Activated naive CD4-positive, alpha-beta T cell treated with anti-CD3 and anti-CD28 coated beads, Interleukin-2, amount 50 U/mL, for 72 hours (primary cell): ENCODE measurements at places on chromosomes 5 and 9. TPM values are rescaled to one million over a fixed set of nuclear protein-coding genes. Genes with fewer than 3 reads are reported as not detected.

The FOXD4L5 gene
- 0.23 TPM for total RNA-seq

DNA sequence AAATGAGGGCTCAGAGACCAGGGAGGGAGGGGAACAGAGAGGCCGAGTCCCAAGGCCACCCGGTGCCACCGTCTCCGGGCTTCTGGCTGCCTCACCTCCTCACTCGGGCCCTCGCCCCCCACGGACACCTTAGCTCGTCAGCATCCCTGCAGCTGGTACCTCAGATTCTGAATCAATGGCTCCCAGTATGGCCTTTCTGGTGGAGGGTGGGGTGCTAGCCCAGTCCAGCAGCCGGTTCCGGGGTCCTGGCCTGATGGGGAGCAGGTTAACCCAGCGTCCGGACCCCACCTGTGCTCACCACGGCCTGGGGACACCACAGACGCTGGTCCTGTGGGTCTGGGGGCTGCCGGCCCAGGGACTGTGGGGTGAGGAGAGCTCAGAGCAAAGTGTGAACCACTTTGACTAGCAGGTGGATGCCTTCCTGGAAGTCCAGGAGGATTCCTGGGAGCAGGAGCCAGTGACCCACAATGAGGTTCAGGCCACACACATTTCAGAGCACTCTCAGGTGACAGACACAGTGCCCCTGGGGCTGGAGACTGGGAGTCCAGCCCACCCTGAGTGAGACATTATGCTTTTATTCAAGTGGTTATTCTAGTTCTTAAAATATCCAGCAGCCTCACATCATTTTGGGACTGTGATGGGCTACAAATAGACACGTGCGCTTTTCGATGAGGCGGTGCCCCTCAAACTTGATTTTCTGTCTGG, 53.3 kb downstream of the AHRR start:
- no peak for DNase-seq

GRCh38 chr5:142904416-142904815, 134.2 kb downstream of the ARHGAP26 start:
- no peak for DNase-seq

DNA sequence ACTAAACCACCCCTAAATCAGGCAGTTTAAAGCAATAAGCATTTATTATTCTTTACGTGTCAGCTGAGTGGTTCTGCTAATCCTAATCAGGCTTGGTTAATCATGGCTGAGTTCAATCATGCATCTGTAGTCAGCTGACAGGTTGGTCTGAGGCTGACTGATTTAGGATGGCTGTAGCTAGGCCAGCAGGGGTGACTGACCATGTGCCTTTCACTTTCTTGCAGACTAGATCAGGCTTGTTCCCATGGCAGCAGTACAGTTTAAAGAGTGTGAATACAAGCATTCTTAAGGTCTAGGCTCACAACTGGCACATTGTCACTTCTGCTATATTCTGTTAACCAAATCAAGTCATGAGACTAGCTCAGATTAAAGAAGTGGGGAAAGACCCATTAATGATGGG, 16.1 kb upstream of the MPDZ start:
- no peak for DNase-seq

GRCh38 chr5:41863871-41864486, 6.2 kb downstream of the OXCT1 start:
- no peak for DNase-seq

The MYOZ3 gene
- 0.09 TPM for total RNA-seq

DNA sequence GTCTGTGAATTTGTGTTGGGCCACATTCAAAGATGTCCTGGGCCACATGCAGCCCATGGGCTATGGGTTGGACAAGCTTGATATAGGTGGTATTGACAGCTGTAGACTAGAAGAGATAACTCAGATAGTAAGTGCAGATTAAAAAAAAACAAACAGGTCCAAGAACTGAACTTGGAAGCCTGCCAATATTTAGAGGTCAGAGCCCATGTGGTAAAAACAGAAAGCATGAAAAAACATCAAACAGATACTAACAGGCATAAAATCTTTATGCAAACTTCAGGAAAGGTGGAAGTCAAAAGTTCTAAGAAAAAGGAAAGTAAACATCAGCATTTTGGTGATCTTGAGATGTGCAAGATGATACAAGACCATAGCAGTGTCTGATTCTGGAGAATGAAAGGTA, 155.1 kb upstream of the NR4A3 start:
- DNase-seq, result no peak

The MARVELD2 gene
- 0.39 TPM for total RNA-seq

GRCh38 chr5:15513911-15514310, 13.9 kb downstream of the FBXL7 start:
- no peak for DNase-seq

DNA sequence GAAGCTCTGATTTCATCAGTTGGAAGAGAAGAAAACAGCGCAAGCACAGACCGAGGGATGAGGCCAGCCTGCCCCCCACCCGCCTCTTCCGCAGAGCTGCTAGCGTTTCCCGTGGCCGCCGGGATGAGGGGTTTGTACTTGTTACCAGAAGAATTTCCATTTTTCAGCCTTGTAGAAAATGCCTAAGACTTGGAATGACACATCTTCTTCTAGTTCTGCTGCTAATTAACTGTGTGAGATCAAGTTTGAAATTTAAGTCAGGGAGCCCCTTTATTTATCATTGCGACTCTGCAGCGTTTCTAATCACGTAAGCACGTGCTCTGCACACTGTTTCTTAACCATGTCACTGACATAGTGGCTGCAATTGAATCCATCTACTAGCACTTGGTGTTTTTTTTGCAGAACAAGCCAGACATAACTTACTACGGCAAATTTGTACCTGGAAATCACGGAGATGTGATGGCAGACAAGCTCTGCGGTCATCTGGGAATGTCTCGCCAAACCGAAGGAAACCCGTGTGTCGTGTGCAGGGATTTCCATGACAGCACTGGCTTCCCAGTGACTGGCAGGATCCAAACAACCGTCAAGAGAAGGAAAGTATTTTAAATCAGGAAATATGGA, 41.8 kb upstream of the ROR2 start:
- DNase-seq, result no peak

The CBY3 gene
- not detected for total RNA-seq

The AK6 gene
- total RNA-seq, result 61.3 TPM

DNA sequence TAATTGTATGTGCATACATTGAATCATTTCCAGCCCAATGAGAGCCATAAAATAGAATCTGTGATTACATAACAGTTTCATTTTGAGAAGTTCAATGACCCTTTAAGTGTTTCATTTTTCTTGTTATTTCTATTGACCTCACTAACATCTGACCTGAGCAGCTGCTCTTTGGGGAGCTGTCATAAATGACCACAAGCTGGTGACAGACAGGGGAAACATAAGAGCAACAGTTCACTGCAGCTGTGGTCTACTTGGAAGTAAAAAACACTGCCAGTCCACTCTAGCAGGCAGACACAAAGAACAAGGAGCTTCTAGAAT, 265.4 kb downstream of the DTWD2 start:
- no peak for DNase-seq

DNA sequence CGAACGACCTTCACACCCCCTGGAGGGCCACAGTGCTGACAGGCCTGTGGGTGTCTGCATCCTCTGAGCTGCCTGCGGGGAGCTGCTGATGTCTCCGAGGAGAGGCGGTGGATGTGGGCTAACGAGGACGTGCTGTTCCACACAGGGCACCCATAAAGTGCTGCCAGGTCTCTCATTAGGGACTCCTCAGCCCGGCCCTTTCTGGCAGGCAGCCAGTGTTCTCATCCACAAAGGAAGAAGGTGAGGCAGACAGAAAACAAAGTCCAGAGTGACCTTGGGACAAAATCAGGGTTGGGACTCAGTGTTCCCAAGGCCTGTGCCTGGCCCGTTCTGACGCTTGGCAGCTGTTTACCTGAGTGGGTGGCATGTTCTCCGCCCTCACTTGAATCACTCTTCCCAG, 29.3 kb downstream of the CARTPT start:
- DNase-seq, result no peak

- no peak for DNase-seq
Measured at GRCh38 chr9:112125951-112126388, 49.1 kb downstream of the SUSD1 start.

DNA sequence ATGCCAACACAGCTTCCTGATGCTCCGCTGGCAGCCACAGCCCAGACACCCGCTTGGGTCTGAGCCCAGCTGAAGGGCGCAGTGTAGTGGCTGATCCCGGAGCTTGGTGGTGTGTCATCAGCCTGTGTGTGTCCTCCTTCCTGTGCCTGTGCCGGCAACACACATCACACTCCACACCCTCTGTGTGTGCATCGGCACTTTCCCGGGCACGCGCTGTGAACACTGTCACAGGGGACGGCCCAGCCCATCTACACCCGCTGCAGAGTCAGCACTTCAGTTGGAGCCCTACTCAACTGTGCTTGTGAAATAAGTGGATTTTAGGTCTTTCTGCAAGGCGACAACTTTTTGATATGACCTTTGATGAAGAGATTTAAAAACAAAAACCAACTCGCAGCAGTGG, 189.4 kb downstream of the IRX2 start:
- DNase-seq, result no peak

- peak; percentile 76 for DNase-seq
Measured at GRCh38 chr5:157651623-157652376, 438 bp downstream of the SOX30 start.

- no peak for DNase-seq
Measured at GRCh38 chr9:31347082-31347617, 1037.3 kb upstream of the ACO1 start.

DNA sequence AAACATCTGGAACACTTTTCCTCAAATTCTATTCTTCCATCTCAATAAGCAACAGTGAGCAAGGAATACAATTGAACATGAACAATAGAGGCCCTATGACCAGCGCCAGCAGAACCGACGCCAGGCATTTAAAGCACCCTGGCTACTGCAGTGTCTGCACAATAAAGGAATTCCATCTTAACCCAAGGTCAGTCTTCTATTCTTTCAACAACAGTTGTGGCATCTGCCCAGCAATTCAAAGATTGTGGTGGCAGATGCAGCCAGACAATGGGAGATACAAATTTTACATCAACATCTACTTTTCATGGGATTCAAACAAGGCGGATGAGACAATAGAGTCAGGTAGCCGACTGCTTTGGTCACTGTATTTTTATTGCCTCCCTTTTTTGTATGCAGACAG, 65.9 kb downstream of the ELL2 start:
- DNase-seq, result no peak

DNA sequence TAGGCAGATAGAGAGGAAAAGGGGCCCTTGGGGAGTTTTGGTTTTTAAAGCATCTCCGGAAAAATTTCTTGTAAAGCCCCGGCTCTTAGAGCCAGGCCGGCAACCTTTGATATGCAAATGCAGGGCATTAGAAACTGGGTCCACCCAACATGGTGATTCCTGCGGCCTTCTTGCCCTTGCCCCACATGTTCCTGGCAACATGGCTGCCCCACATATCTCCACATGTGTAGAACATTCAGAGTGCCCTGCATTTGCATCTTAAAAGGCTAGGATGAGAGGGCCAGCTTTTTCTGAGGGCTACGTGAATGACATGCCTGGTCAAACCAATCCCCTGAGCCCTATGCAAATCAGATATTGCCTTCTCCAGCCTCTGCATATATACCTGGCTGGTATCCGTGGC, 5.0 kb upstream of the SNAPC3 start:
- DNase-seq, result no peak

- no peak for DNase-seq
Measured at GRCh38 chr5:74648835-74649293, 8.3 kb upstream of the ENC1 start.

GRCh38 chr5:15737036-15737821, 237.2 kb downstream of the FBXL7 start:
- no peak for DNase-seq

DNA sequence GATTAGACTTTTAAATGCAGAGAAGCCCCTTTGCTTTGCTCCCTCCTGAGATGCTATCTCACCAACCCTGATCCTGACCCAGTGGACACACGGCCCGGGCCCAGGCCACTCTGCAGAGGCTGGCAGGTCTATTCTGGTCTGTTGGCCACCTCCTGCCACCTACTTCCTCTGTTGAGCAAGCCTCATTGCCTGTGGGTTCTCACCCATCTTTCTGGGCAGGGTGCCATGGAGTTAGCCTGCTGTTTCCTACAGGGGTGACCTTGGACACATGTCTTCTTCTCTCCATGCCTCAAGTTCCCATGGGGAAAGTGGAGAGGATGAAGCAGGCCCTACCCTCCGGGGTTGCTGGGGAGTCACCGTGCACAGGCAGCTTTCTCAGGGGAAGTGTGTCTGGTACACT, 266.2 kb upstream of the IRX1 start:
- no peak for DNase-seq

GRCh38 chr9:80995759-80996158, 693.6 kb downstream of the TLE1 start:
- DNase-seq, result no peak

DNA sequence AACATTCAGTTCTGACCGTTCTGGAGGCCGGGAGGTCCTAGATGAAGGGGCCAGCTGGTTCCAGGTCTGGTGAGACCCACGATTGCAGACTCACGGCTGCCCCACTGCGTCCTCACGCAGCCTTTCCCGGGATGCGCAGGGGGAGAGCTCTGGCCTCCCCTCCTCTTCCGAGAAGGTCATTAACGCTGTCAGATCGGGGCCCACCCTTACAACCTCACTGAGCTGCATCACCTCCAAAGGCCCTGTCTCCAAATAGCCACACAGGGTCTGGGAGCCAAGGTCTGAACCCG, 66.6 kb upstream of the PPP1R26 start:
- DNase-seq, result no peak

DNA sequence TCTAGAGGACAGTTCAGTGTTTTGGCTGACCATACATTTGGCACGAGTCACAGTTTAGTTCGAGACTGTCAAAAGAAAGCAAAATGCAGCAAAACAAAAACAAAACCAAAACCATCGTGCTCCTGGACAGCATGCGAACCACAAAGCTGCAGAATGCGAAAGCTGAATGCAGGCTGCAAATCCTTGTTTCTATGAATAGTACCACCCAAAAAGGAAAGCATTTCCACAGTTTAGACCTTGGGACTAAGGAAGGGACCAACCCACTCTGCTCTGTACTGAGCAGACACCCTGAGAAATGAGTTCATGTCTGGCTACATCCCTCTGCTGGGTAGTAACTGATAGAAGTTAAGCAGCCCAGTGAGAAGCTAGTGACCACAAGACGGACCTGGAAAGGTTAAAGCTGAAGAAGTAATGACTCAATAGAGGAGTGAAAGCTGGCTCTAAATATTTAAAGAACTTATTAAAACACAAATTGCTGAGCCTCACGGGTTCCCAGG, 3.9 kb downstream of the GCNT4 start:
- no peak for DNase-seq
